GM12878 (cell line): ENCODE measurements at places on chromosomes 1 and 21. TPM values are rescaled to one million over a fixed set of nuclear protein-coding genes. Genes with fewer than 3 reads are reported as not detected.

Gene OR10Z1
- not detected in 2 replicates for total RNA-seq

GRCh38 chr1:230824919-230825721, 43.2 kb downstream of the C1orf198 start:
- H3K27ac ChIP-seq: no peak overlapping the region
- H3K4me1 ChIP-seq: no peaks in the 10 kb centered on the region
- H3K27me3 ChIP-seq: no peaks in the 10 kb centered on the region; the same call in 1 of the 2 replicates

Gene LEFTY2
- total RNA-seq: not detected in 2 replicates

GRCh38 chr1:67816506-67816905, 16.8 kb downstream of the GNG12 start:
- no peaks in the 10 kb centered on the region for H3K4me1 ChIP-seq
- DNase-seq: no peak
- no peak overlapping the region for H3K4me3 ChIP-seq
- no peak overlapping the region for H3K27ac ChIP-seq
- no peaks in the 10 kb centered on the region for H3K36me3 ChIP-seq

GRCh38 chr21:42532466-42533181, 19.0 kb downstream of the SLC37A1 start:
- peak overlapping the region; percentile 40 for H3K27ac ChIP-seq
- peaks cover 16% of the 10 kb centered on the region for H3K36me3 ChIP-seq
- no peaks in the 10 kb centered on the region for H3K27me3 ChIP-seq
- no peak for DNase-seq
- peaks cover 90% of the 10 kb centered on the region for H3K4me1 ChIP-seq
- H3K4me3 ChIP-seq: no peak overlapping the region

DNA sequence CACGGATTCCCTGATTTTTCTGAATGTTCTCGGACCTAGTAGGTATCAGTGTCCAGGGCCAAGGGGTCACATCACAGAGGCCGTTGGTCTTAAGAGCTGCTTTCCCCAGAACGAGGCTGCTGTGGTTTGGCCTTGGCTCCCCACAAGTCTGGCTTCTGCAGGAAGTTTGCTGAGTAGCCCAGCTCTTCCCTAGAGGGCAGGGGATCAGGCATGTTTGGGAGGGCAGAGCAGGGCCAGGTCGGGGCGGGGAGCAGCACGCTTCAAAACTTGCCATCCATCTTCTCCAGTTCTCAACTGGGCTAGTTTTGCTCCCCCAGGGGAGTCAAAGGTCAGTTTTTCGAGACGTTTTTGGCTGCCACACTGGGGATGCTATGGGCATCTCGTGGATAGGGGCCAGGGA, 37.0 kb downstream of the MAN1C1 start:
- DNase-seq: no peak
- no peaks in the 10 kb centered on the region for H3K4me1 ChIP-seq
- H3K27ac ChIP-seq: no peak overlapping the region
- H3K36me3 ChIP-seq: no peaks in the 10 kb centered on the region

- no peaks in the 10 kb centered on the region for H3K4me1 ChIP-seq
- no peak for DNase-seq
- H3K4me3 ChIP-seq: no peak overlapping the region
- H3K27ac ChIP-seq: no peak overlapping the region
- H3K36me3 ChIP-seq: no peaks in the 10 kb centered on the region
Observed at GRCh38 chr1:199574950-199575349, 452.6 kb upstream of the NR5A2 start.

Gene ESPN
- total RNA-seq: 0.59 and 0.90 TPM in 2 replicates

Gene LHX4
- total RNA-seq: not detected in 2 replicates

DNA sequence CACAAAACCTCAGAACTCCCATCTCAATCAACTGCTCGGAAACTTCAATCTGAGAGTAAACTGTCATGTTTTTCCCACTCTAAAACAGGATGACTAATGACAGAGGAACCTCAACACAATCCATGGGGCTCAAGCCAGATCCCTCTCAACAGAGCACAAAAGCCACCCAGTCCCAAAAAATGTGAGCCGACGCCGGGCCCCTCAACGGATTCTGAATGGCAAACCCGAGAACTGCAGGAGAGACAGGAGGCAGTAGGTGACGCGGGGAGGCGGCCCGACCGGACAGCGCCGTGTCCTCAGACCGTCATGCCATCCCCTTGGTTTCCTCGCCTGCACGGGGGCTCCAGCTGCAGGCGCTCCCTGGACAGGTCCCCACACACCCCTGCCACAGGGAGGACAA, 53.4 kb downstream of the SSBP3 start:
- no peak for DNase-seq
- H3K36me3 ChIP-seq: no peaks in the 10 kb centered on the region; the same call in none of the 2 replicates
- peaks cover 20% of the 10 kb centered on the region for H3K4me1 ChIP-seq
- H3K4me3 ChIP-seq: no peak overlapping the region

- DNase-seq: no peak
- peaks cover 12% of the 10 kb centered on the region for H3K4me1 ChIP-seq
Observed at GRCh38 chr1:206490771-206491405, 16.4 kb upstream of the RASSF5 start.

Gene LORICRIN
- total RNA-seq: not detected in 2 replicates

- H3K27ac ChIP-seq: no peak overlapping the region
- DNase-seq: no peak
- H3K36me3 ChIP-seq: no peaks in the 10 kb centered on the region
- peaks cover 20% of the 10 kb centered on the region for H3K4me1 ChIP-seq
Observed at GRCh38 chr21:32140151-32140550, 138.7 kb downstream of the MIS18A start.

Gene OLIG2
- not detected in 2 replicates for total RNA-seq

- H3K27ac ChIP-seq: no peak overlapping the region
- DNase-seq: no peak
Observed at GRCh38 chr1:19096036-19096833, 113.8 kb downstream of the UBR4 start.

- H3K27ac ChIP-seq: peak overlapping the region; percentile 76
- peaks cover 17% of the 10 kb centered on the region for H3K4me1 ChIP-seq
- H3K36me3 ChIP-seq: peaks cover 6% of the 10 kb centered on the region; the same call in 1 of the 2 replicates
- H3K27me3 ChIP-seq: no peaks in the 10 kb centered on the region
Observed at GRCh38 chr1:24748191-24749121, 3.2 kb downstream of the CLIC4 start.

Gene HYI
- total RNA-seq: 5.3 and 5.5 TPM in 2 replicates

- DNase-seq: no peak
- no peak overlapping the region for H3K4me3 ChIP-seq
- H3K36me3 ChIP-seq: no peaks in the 10 kb centered on the region
- H3K4me1 ChIP-seq: no peaks in the 10 kb centered on the region
Observed at GRCh38 chr1:65953170-65953569, 160.5 kb downstream of the PDE4B start.

Gene TNFSF18
- total RNA-seq: not detected in 2 replicates

- no peak for DNase-seq
- H3K36me3 ChIP-seq: no peaks in the 10 kb centered on the region
- no peak overlapping the region for H3K4me3 ChIP-seq
- H3K4me1 ChIP-seq: no peaks in the 10 kb centered on the region
- H3K27ac ChIP-seq: no peak overlapping the region
- H3K27me3 ChIP-seq: no peaks in the 10 kb centered on the region
Observed at GRCh38 chr1:3548156-3548893, 63.0 kb downstream of the MEGF6 start.

DNA sequence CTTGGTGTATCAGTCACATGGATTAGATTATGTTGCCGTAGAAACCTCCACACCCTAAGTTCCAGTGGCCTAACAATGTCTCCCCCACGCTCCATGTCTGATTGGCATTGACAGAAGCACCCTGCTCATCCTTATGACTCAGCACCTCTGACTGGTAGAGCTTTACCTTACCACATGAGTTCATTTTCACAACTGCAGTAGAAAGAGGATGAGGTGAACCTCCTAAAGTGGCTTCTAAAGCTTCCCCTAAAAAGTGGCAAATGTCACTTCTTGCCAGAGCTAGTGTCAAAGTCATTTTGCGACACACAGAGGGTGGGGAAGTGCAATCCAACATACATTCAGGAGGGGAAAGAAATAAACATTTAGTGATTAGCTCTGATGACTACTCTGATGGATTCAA, 30.6 kb upstream of the LYPD8 start:
- no peaks in the 10 kb centered on the region for H3K36me3 ChIP-seq
- H3K27ac ChIP-seq: no peak overlapping the region
- no peak for DNase-seq
- no peaks in the 10 kb centered on the region for H3K4me1 ChIP-seq
- no peaks in the 10 kb centered on the region for H3K27me3 ChIP-seq

DNA sequence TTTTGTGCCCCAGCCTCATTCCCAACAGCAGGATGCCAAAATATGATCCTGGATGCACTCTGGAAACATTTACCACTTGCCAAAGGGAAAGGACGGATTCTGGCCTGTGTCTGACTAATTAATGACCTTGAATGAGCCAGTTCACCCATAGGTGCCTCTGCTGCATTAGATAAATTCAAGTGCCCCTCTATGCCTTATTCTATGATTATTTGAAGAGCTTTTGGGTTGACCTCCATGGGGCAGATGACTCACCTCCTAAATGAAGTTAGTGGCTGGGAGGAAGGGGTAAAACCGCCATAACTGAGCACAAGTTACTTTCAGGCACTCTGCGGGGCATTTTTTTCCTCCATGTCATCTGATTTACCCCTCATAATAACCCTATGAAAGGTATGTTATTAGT, 98.1 kb downstream of the CLIC6 start:
- DNase-seq: no peak
- no peak overlapping the region for H3K27ac ChIP-seq
- H3K36me3 ChIP-seq: no peaks in the 10 kb centered on the region
- no peaks in the 10 kb centered on the region for H3K27me3 ChIP-seq
- H3K4me3 ChIP-seq: no peak overlapping the region

DNA sequence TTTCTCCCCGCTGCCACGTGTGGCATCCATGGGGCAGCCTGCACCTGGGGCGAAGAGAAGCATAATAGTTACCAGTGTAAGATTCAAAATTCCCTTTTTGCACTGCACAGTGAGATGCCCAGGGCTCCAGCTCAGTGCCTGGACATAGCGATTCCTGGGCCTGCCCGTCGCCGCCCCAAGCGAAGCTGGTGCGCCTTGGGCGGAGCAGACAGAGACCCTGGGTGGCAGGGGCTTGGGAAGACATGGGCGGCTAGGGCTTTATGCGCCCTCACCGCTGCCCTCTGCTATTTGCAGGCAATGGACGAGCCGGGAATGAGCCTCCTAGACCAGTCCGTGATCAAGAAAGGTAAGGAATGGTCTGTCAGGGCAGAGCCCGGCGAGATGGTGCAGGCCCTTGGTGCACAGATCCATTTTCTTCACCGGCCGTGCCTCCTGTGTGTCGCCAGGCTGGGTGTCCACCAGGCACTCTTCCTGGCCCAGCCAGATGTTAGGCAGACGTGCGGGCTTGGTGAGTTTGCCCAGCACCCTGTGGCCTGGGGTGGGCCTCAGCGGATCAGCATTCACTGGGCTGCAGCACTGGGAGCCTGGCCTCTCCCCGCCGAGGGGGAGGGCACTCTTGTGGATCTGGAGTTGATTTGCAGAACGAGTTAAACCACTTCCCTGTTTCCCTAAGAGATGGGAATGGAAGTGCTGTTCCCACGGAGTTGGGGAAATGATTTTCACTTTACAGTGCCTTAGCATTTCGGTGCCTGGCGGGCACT, 1.7 kb downstream of the TFAP2E start:
- H3K27ac ChIP-seq: no peak overlapping the region
- peaks cover 16% of the 10 kb centered on the region for H3K4me1 ChIP-seq
- H3K36me3 ChIP-seq: no peaks in the 10 kb centered on the region

GRCh38 chr21:43782431-43783097, 6.5 kb upstream of the CSTB start:
- DNase-seq: no peak
- H3K27ac ChIP-seq: no peak overlapping the region
- H3K4me3 ChIP-seq: no peak overlapping the region
- H3K4me1 ChIP-seq: peaks cover 5% of the 10 kb centered on the region

Gene KCNN3
- total RNA-seq: 15.3 and 17.3 TPM in 2 replicates

Gene FMO5
- total RNA-seq: 0.10 and 0.24 TPM in 2 replicates

- no peak overlapping the region for H3K27ac ChIP-seq
- H3K4me1 ChIP-seq: no peaks in the 10 kb centered on the region
- no peaks in the 10 kb centered on the region for H3K27me3 ChIP-seq
- H3K36me3 ChIP-seq: no peaks in the 10 kb centered on the region; the same call in 1 of the 2 replicates
Observed at GRCh38 chr21:15748586-15748985, 18.8 kb downstream of the USP25 start.

Gene HFM1
- total RNA-seq: not detected in 2 replicates

Gene C1QTNF12
- 0.96 and 1.0 TPM in 2 replicates for total RNA-seq

DNA sequence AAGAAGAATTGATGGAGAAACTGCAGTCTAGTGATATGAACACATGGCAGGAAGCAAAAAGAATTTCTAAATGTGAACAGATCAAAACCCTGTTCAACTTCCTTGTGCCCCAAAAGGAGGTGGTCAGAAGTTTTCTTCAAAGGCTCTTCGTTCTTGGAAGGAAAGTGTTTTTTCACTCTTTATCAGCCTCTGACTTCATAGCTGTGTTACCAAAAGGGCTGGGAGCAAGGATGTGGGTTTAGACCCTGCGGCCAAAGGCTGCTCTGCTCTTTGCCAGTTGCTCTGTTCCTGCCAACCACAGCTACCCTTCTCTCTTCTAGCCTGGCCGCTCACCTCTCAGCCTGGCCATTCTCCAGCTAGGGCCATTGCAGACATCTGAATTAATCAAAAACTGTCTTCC, 53.8 kb downstream of the PTGER3 start:
- no peak for DNase-seq
- H3K27ac ChIP-seq: no peak overlapping the region
- H3K4me1 ChIP-seq: no peaks in the 10 kb centered on the region
- H3K36me3 ChIP-seq: no peaks in the 10 kb centered on the region
- no peak overlapping the region for H3K4me3 ChIP-seq
- H3K27me3 ChIP-seq: no peaks in the 10 kb centered on the region

Gene DNALI1
- total RNA-seq: not detected in 2 replicates

- no peaks in the 10 kb centered on the region for H3K4me1 ChIP-seq
- no peaks in the 10 kb centered on the region for H3K36me3 ChIP-seq
- H3K27ac ChIP-seq: no peak overlapping the region
- DNase-seq: no peak
Observed at GRCh38 chr1:238991765-238992495, 394.4 kb upstream of the CHRM3 start.

Gene TNFRSF25
- 0.46 and 0.58 TPM in 2 replicates for total RNA-seq

DNA sequence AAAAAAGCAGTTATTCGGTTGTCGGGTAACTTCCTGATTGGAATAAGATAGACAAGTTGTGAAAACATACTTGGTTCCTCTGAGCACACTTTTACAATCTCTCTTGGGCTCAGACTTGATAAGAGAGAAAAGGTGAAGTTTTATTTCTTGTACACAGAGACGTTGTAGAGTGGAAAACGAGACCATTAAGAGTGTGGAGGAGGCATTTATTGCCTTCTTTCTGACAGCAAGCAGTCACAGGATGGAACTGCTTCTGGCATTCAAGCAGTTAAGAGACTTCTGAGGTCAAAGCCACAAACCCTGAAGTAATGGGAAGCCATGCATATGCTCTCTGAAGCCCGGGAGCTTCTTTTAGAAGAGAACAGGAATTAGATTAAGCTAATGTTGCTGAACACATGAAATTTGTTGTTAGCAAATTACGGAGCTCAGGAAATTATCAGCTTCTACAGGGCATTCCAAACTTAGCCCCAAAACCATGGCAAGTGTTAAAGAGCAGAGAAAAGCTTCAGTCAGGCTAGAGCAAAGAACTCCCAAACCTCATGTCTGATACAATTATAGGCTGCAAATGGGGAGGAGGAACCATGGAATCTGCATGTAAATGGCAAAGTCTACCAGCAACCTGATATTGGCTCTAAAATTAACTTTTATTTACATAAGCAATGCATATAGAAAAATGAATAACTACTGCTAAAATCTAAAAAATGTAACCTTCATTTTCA, 26.0 kb downstream of the S1PR1 start:
- no peaks in the 10 kb centered on the region for H3K36me3 ChIP-seq
- H3K27ac ChIP-seq: no peak overlapping the region
- H3K27me3 ChIP-seq: no peaks in the 10 kb centered on the region
- peaks cover 8% of the 10 kb centered on the region for H3K4me1 ChIP-seq
- DNase-seq: no peak
